ENCODE measurements at places on chromosomes 2 and 18.

DNA sequence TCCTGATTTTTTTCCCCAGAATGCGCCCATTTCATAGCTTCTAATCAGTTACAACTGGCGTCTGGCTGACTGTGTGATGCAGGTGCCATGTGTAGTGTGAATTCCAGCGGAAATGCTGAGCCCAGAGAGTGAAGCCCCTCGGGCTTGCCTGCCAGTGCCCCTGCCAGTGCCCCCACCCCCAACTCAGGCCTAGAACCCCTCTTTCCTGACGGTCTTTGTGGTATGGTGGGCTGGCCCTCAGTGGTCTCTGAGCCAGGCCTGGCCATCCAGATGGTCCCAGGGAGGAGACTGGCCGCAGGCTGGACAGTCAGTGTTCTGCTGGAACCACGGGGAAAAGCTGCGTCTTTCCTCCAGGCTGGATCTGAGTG lies 3.1 kb downstream of the RAMP1 start:
- no peak for DNase-seq

DNA sequence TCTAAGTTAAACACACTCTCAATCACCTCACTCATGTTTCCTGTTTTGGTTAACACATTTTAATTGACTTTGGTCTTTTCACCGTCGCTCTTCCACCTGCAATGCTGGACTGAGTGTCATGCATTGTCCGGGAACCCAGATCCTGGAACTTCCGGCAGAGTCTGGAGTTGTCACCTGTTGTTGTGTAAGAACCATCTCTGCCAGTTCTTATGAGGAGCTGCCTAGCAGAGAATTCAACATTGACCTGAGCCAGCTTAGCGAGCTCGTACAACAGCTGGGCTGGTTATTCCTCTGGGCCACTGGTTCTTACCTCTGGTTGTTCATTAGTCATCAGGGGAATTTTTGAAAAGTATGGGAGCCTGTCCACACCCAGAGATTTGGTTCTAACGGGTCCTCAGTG lies 75.7 kb downstream of the BCL2L11 start:
- peak; percentile 24 for DNase-seq

GRCh38 chr2:65276609-65277008 lies 49.0 kb downstream of the ACTR2 start:
- no peak for DNase-seq

GRCh38 chr2:200864176-200865034 lies at the start of gene CLK1:
CLK1 (minus strand) TSS chr2:200864658; CDS start chr2:200861862, 2,796 bp downstream.
- DNase-seq: peak; percentile 98

- no peak for DNase-seq
These were observed 279.1 kb upstream of the LYPD1 start for GRCh38 chr2:132949108-132949507.

DNA sequence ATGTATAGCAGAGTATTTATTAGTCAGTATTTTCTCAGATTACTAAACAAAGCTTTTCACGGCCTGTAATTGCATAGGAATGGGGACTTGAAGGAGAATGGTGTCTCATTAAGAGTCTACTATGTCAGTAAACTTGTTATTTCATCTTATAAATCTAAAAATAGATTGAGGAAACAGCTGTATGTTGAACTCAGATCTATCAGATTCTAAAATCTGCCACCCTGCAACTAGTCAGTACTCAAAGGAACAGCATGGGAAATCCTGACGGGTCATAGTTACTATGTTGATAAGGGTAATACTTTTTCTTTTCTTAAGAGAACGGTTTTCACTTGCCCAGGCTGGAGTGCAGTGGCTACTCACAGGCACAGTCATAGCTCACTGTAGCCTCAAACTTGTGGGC lies 70.2 kb upstream of the EMILIN2 start:
- no peak for DNase-seq

DNA sequence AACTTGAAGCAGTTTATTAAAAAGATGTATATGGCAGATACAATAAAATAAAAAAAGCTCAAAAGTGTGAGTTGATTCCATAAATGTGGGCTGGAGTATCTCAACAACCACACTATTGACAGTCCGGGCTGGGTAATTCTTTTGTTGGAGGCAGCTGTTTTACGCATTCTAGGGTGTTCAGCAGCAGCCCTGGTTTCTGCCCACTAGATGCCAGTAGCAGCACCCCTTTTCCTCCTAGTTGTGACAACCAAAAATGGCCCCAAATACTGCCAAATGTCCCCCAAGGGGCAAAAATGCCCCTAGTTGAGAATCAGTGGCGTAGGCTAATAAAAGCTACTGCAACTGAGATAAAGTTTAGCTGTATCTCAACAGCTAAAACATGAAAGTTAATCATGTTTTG lies 44.8 kb downstream of the CHMP3 start:
- DNase-seq: no peak

GRCh38 chr18:67194886-67195285 lies 321.6 kb downstream of the DSEL start:
- DNase-seq: no peak

DNA sequence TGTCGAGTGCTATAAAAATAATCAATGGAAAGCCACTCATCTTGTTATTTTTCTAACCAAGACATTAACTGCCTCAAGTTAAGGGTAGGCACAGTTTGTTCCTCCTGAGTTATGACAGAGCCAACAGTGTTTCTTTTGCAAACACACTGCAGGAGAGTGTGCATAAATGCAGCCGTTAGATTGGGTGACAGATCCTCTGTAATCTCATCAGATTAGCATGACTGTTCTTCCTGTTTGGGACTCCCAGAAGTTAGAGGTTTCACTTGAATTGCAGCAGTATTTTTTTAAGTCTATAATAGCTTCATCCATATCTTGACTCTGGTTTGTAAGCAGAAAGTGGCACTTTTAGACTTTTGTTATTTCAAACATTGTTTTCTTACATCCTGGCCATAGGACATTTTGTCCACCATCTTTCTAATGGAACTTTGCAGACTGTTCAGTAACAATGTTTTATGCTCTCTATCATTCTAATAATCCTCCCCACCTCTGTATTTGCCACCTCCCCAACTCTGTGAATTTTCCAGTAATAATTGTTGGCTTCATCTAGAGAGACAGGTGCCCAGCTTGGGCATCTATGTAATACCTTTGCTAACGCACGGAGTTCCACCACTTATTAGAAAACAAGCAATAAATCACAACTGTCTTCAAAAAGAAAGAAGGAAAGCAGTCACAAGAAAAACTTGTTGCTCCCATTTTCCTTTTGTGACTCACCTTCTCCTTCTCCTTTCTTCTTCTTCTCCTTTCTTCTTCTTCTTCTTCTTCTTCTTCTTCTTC lies 560.0 kb downstream of the ADCYAP1 start:
- no peak for DNase-seq

GRCh38 chr18:55983433-55983832 lies 395.4 kb upstream of the TCF4 start:
- DNase-seq: no peak

- DNase-seq: no peak
These were observed 54.2 kb downstream of the COMMD1 start for GRCh38 chr2:61959381-61960293.

DNA sequence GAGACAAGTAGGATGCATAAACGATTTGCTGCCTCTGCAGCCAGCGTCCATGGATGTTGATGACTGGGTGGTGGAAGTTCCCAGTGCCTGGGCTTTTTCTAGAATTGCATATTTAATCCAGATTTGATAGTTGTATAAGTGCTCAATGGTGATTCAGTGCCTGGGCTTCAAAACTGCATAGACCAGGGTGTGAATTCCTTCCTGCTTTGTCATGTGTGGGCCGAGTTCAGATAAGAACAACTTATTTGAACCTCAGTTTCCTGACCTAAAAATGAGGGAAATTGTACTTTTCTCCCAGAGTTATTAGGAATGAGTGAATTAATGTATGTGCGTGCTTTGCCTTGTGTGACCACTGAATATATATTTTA lies 154.6 kb downstream of the WDSUB1 start:
- DNase-seq: no peak

- DNase-seq: no peak
These were observed 6.3 kb upstream of the RPRD1A start for GRCh38 chr18:36073676-36074075.

DNA sequence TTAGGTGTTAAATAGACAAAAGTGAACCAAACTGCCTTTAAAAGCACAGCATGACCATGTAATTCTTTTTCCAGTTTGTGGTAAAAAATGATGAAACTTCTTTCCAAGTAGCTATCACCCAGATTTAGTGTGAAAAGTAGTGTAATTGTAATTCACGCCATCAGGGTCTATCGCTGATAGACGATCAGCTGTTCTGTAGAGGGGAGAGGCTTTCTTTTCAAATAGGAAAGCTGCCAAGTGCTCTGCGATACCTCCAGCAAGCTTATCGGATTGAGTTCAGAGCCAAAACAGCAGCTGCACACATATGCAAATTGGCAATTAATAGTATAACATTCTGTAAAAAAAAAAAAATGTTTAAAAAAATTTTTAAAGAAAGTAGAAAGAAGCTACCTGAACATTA lies 61.9 kb upstream of the PSMD14 start:
- DNase-seq: no peak

- no peak for DNase-seq
These were observed 282.1 kb upstream of the NT5C1B start for GRCh38 chr2:18871430-18871829.

- DNase-seq: no peak
These were observed 47.5 kb downstream of the FRZB start for GRCh38 chr2:182818925-182819324.

DNA sequence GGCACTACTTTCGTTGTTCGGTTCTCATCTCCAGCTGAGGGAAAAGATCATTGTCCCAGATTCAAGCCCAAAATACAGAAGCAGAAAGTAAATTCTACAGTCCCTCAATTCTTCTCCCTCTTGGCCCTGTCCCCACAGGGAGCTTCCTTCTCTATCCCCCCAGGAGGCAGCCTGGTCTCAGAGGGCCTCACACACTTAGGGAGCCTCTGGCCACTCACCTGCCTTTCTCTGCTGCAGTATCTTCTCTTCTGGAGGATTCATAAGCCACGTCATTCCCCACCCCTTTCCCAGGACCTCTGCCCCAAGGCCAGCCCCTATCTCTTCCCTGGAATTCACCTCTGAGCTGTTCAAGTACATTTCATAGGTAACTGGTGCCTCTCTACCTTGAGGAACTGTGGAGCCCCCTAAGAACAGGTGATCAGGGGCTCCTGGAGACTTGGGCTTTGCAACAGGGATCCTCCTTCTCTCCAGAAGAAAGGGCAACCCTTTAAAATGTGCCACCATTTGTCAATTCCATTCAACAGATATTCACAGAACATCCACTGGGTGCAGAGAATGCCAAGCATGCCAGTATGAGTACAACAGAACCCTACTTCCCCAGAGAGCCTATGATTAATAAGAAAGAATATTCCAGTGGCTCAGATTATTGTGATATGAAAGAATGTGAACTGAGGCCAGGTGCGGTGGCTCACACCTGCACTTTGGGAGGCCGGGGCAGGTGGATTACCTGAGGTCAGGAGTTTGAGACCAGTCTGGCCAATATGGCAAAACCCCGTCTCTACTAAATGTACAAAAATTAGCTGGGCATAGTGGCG lies 72.9 kb downstream of the CIB4 start:
- DNase-seq: no peak
